SJCRH30 (cell line): ENCODE measurements at places on chromosomes 2 and 18. TPM values are rescaled to one million over a fixed set of nuclear protein-coding genes. Genes with fewer than 3 reads are reported as not detected.

DNA sequence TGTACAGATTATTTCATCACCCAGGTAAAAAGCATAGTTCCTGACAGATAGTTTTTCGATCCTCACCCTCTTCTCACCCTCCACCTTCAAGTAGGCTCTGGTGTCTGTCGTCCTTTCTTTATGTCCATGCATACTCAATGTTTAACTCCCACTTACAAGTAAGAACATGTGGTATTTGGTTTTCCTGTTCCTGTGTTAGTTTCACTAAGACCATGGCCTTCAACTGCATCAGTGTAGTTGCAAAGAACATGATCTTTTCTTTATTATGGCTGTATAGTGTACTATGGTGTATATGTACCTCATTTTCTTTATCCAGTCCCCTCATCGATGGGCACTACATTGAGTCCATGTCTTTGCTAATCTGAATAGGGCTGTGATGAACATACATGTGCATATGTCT, 184.2 kb downstream of the KCNJ3 start:
- no peak for DNase-seq

DNA sequence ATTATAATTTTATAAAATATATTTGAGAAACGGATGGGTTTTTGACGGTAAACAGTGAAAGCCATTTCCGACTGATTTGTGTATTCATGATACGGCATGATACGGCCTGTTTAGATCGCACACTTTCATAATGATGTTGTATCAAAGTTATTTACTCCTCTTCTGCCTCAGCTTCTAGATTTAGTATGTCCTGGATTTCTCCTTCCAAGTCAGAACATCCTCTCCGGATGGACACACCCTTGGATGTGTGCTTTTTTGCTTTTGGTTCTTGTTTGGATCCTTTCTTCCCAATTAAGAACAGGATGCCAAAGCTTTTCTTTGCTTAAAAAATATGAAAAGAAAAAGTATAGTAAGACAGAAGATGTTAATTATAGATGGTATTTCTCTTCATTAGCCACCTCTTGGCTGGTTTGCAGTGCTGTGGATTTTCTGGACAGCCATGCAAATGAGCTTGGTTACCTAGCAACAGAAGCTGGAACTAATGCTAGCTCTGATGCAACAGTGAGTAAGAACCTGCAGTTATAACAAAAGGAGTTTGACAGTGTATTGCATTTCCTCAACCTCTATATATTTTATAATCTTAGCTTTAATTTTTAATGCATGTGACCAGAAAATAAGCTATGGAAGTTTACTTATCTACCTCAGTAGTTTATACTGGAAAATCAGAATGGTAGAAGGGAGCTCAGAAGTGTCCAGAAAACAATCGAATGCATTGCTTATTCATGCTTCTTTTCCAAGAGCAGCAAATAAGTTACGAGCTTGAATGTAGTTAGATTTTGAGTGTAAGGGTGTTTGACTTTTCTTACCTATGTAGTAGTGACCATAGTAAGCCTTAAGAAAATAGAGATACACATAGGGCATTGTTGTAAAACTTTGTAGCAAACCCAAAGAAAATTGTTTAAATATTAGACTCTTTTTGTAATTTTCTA, 27.9 kb downstream of the RMND5A start:
- no peak for DNase-seq

Gene ALPG
- total RNA-seq, result not detected in 2 replicates

GRCh38 chr18:59911600-59911999, 11.8 kb downstream of the PMAIP1 start:
- no peak for DNase-seq

GRCh38 chr2:163604941-163605555, 130.8 kb downstream of the FIGN start:
- DNase-seq, result no peak

DNA sequence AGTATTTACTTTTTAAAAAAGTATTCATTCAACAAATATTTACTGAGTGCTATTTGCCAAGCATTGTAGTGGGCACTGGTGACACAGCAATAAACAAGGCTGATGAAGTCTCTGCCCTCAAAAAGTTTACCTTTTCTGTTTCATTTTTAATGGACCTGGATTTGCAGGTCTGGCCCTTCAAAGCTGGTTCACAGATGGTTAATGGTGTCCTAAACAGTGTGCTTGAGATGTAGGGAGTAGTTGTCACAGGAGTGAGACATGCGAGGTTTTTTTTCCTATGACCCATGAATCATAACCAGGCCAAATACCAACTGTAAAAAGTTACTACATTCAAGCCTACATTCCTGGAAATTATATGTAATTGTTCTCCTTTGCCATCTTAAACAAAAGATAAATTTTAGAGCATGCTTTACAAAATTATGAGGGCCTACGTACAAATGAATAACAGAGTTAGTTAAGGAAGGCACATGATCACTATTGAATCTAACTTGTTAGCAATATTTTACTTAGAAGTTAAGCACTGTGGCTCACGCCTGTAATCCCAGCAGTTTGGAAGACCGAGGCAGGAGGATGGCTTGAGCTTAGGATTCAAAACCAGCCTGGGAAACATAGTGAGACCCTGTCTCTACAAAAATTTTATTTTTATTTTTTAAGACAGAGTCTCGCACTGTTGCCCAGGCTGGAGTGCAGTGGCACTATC, 223.9 kb downstream of the MBD5 start:
- no peak for DNase-seq

Gene DLX1
- total RNA-seq, result 13.5 and 14.9 TPM in 2 replicates

GRCh38 chr2:143205106-143205764, 76.0 kb downstream of the ARHGAP15 start:
- DNase-seq, result peak; percentile 29

DNA sequence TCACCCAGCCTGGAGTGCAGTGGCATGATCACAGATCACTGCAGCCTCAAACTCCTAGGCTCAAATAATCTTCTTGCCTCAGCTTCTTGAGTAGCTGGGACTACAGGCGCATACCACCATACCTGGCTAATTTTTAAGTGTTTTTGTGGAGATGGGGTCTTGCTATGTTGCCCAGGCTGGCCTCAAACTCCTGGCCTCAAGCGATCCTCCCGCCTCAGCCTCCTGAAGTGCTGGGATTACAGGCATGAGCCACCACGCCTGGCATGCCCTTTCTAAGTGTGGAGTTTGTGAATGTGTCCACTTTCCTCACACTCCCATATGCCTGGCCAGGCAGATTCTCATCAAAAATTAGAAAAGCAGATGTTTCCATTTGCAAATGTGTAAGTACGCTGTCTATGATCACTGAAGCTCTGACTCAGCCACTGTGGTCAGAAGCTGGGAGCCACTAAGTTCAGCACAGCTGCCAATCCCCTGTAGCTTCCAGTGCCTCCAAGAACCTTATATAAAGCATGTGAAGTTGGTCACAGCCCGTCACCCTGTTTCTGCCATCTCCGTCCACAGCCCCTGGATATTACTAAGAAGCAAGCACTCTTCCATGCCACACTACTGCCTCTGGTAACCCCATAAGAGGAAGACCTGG, 155.4 kb downstream of the FAM210A start:
- no peak for DNase-seq

- no peak for DNase-seq
These were observed 47.3 kb downstream of the LDLRAD4 start for GRCh38 chr18:13265911-13266217.

DNA sequence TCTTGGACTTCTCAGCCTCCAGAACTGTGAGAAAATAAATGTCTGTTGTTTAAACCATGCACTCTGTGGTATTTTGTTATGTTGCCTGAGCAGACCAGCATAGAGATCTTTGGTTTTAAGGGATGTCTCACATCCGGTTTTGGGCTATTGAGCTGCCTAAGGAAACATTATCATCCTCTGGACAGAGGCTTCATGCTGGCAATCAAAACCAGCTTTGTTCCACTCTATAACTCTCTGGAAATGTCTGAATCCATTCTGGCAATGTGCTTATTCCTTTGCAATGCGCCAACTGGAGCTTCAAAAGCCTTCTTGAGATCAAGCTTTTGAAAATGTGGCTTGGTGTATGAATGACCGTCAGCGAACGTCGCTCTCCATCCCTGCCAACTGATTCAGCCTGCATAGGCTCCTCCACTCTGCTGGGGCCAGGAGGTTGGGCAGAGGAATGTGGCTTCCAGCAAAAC, 183.6 kb upstream of the MGAT5 start:
- no peak for DNase-seq

DNA sequence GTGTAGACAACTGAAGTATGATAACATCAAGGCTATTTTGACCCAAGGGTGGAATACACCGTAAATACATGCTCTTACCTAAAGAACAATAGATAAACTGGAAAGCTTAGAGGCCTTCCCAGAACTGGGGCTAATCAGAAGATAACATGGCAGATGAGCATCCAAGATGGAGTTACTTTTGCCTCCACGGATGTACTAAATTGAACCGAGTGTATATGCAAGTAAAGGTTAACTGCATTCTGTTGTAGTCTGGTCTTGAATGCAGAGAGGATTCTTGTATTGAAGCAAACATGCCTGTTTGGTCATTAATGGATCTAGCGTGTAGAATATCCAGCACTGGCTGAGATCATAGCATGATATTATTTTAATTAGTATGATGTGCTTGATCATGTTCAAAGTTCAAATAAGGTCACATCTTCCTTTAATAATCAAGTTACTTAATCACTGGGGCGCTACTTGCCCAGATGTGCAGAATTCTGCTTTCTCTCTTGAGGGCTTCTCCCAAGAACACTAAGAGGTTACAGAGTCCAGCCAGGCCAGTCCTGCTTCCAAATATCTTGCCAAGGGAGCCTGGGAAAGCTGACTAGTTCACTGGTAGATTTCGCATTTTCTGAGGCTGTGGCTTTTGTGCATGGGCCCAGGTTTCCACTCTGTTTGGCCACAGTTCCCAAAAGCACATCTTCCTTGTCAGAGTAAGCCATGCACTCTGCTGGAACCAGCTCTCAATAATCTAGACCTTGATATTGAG, 37.5 kb upstream of the ACSL3 start:
- DNase-seq, result no peak

DNA sequence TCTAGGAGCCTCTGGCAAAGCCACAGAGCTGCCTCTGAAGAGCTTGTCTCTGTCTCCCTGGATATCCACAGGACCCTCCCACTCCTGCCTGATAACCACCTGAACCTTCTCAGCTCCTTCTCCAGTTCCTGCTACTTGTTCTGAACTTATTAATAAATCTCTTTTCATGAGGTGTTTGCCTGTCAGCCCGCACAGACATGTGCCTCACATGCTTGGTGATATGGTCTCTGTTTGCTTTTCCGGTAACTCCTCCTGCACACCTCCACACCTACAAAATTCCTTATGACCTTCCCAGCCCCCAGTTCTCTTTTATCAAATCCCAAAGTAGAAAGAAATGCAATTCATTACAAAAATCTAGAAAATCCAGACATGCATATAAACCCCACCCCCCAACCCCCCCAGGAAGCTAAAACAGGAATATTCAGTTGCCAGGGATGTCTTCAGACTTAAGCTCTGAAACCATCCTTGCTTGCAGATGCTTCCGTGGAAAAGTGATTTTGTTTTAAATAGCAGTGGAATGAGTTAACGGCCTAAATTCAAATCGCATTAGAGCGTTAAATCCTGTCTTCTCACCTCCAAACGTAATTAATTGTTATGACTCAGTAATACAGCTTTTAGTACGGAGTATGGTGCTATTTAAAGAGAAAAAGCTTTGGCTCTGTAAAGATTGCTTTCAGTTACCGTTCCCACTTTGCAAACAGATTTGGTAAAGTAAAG, 2.1 kb upstream of the PID1 start:
- DNase-seq, result no peak

Gene COL6A3
- 0.04 TPM in 1 of 2 replicates, not detected in the other for total RNA-seq

Gene FBXO15
- total RNA-seq, result 0.36 TPM in 1 of 2 replicates, not detected in the other

- no peak for DNase-seq
These were observed 260.5 kb downstream of the LTBP1 start for GRCh38 chr2:33207151-33207740.

GRCh38 chr2:19458427-19459003, 100.1 kb upstream of the OSR1 start:
- no peak for DNase-seq

DNA sequence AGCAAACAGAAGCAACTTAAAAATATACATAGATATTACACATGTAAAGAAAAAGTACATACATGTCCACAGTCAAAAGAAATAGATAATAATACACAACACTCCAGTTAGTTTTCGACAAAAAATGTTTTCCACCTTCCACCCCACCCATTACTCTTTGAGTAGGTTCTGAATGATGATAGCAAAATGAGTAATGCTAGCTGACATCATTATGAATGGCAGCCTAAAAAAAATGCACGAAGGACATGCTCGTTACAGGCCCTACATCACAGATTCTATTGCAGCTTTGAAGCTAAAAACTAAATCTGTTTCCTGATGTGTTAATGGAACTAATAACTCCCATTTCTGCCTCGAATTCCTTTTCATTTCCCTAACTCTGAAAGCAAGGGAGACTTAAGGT, 578.7 kb upstream of the NETO1 start:
- DNase-seq, result no peak

Gene KLHL29
- total RNA-seq, result 30.8 and 34.1 TPM in 2 replicates

GRCh38 chr2:161044921-161045320, 115.3 kb upstream of the TANK start:
- DNase-seq, result no peak

- DNase-seq, result no peak
These were observed 400.5 kb upstream of the TCF4 start for GRCh38 chr18:55988537-55988936.

GRCh38 chr2:224263571-224264043, 138.3 kb downstream of the FAM124B start:
- no peak for DNase-seq

Gene EMX1
- not detected in 2 replicates for total RNA-seq

DNA sequence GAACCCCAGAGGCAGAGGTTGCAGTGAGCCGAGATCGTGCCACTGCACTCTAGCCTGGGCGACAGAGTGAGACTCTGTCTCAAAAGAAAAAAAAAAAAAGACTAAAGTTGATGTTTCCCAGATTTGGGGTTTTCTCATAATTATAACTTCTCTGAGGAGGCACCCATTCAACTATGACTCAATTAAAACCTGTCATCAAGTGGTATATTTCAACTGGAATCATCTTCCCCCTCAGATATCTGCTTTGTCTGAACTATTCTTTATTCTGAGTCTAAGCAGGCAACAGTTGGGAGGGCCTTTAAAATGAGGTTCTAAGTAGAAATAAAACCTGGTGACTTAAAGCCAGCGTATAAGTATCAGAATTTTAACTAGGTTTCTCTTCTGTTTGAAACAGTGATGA, 88.5 kb downstream of the PTRHD1 start:
- DNase-seq, result no peak

DNA sequence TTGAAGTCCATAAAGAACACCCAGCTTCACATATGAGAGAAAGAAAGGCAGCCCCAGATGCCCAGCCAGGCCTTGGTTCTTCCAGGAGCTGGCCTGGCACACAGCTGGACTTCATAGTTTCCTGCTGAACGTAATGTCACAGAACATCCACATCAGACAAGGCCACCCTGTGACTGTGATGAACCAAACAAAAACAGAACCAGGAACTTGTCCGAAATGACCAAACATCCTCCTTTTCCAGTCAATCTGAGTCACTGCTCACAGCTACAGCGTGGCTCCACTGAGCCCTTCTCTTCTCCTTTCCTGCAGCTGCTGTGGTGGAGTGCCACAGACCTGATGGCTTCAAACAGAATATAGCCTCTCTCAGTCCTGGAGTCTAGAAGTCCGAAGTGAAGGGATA, 45.4 kb upstream of the PAPOLG start:
- DNase-seq, result no peak
